ENCODE measurements at places on chromosomes 12 and 14.

DNA sequence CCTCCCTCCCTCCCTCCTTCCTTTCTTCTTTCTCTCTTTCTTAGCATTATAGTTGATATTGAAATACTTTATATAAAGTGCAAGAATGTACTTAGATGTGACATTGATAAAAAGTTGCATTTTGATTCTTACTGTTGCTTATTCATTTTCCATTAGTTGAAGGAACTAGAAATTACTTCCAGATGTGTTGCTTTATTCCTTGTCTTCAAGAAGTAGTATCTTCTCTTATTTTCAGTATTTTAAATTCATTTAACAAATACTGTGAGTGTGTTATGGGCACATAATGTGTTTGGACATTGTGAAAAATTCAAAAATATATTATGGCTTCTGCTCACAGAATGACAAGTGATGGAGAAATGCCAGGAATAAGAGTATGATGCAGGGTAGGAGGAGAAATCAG is 45.6 kb downstream of the TRMT5 start:
- DNase-seq = no peak

DNA sequence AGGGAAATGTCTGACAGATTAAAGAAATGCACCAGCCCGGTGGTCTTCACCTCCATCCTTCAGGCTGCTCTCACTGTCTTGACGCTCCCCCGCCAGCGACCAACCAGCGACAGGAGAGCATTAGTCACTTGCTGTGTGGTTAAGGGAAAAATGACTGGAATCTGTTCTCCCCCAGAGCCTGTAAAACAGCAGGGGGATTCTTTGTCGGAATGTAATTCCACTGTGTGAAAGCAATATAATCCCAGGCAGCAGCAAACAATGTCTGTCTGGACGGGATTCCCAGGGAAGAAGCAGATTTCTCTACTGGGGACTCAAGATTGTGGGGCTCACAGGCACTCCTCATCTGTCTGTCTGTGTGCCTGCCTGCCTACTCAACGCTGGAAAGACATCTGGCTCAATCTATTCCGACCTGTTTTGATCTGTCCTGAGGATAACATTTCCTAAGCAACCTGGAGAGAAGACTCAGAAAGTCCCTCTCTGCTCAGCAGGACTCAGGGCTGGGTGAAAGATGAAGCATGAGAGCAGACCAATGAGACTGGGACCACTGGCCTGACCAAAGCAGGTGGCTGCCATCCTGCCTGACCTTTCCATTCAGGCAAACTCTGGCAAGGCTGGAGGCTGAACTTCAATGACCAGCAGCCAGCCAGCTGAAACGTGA is 54.6 kb downstream of the NUAK1 start:
- DNase-seq = no peak

DNA sequence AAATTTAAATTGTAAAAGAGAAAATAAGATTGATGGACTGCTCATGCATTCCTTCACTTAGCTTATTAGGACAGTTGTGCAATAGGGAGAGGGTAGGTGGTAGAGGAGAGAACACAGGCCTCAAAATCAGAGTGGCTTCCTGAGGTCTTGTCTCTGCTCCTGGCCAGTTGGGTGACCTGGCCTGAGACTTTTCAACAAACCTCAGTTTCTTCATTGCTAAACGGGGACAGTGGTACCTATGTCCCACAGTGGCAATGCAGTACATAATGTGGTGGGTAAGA is 2.6 kb downstream of the MAP3K12 start:
- no peak for DNase-seq

- no peak for DNase-seq
Measured at GRCh38 chr12:41407232-41407799, 219.2 kb downstream of the PDZRN4 start.

DNA sequence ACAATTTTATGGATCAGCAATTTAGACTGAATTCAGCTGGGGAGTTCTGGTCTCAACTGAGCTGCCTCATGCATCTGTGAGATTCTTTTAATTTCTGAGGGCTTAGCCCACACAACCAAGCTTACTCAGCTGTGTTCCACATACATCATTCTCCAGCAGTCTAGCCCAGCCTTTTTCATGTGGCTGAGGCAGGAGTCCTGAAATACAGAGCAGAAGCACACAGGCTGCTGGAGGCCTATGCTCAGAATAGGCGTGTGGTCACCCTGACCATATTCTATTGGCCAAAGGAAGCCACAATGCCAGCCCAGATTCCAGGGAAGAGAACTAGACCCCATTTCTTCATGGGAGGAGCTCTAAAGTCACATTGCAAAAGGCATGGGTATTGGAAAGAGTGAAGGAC is 72.3 kb upstream of the DHRS4 start:
- no peak for DNase-seq

DNA sequence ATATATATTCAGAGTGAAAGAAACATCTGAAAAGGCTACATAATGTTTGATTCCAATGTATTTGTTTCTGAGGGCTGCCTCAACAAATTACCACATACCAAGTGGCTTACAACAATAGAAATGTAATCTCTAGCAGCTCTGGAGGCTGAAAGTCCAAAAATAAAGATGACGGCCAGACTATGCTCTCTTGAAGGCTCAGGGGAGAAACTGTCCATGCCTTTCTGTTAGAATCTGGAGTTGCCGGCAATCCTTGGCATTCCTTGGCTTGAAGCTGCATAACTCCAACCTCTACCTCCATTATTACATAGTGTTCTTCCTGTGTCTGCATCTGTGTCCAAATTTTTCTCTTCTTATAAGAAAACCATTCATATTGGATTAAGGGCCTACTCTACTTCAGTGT is 68.1 kb upstream of the PLEKHG7 start:
- no peak for DNase-seq

DNA sequence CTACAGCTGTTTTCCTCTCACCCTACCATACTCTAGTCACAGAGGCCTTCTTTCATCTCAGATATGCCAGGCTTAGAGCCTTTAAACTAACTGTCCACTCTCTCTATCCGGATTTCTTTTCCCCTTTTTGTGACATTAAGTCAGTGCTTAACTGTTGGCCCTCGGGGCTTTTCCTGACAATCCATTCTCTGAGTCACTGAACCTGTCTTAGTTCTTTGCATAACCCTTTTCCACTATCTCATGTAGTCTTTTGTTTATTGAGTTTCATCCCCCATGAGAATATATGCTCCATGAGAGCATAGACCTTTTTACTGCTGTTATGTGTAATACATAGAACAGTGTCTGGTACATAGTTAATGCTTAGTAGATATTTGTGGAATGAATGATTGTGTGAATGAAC is 68.7 kb downstream of the PLEKHA5 start:
- no peak for DNase-seq

DNA sequence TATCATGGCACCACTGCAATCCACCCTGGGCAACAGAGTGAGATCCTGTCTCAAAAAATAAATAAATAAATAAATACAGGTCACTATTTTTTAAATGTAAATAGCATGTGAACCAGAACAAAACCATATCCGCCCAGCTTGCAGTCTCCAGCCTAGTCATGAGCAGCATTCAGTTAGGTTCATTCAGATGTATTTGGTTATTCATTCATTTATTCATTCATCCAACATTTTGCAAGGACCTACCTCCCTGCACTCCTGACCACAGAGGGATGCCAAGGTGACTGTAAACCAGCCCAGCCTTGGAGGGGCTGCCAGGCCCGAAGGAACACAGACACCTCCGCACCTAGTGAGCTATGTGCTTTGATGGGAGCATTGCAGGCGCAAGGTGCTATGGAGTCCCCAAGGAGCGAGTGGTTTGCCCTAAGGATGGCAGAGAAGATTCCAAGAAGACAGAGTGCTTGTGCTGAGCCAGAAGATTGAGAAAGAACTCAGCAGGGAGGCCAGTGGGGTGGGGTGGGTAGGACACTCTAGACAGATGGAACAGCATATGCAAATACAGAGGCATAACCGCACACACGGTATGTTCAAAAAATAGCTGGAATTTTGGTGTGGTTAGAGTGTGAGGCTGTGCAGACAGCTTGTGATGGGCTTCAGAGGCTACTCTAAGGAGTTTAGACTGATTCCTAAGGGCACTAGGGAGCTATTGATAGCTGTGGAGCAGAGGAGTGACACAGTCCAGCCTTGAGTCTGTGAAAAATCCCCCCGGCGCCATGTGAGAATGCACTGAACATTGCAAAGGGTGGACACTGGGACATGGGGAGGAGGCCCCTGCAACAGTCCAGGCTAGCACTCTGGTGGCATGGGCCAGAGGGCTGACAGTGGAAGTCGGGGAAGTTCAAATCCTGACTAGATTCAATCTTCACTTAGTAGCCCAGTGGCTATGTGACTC is 11.7 kb downstream of the DTX1 start:
- DNase-seq = no peak

All from activated CD8-positive, alpha-beta memory T cell treated with anti-CD3 and anti-CD28 coated beads for 1 hour (primary cell).